ENCODE measurements at places on chromosomes 4 and X.

GRCh38 chr4:80382090-80382832 is 46.7 kb downstream of the CFAP299 start:
- DNase-seq: no peak

DNA sequence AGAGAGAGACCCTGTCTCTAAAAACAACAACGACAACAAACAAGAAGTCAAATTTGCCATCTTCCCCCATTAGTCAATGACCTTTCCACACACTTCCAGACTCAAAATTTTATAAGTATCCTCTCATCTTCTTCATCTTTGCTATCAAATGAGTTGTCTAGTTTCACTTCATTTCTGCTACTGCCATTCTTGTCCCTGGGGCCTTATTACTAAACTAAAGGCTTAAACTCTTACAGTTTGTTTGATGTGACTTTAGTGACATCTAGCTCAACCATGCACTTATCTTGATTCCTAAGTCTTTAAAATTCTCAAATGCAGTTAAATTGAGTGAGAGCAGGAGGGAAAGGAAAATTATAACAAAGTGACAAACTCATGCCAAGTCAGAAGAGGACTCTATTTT is 271.8 kb upstream of the GK2 start:
- no peak for DNase-seq

GRCh38 chr4:24956763-24957162 is 43.9 kb upstream of the CCDC149 start:
- no peak for DNase-seq

GRCh38 chr4:168633064-168633463 is 136.2 kb downstream of the PALLD start:
- DNase-seq: no peak

GRCh38 chr4:70747874-70748273 is 26.1 kb downstream of the RUFY3 start:
- DNase-seq: no peak

DNA sequence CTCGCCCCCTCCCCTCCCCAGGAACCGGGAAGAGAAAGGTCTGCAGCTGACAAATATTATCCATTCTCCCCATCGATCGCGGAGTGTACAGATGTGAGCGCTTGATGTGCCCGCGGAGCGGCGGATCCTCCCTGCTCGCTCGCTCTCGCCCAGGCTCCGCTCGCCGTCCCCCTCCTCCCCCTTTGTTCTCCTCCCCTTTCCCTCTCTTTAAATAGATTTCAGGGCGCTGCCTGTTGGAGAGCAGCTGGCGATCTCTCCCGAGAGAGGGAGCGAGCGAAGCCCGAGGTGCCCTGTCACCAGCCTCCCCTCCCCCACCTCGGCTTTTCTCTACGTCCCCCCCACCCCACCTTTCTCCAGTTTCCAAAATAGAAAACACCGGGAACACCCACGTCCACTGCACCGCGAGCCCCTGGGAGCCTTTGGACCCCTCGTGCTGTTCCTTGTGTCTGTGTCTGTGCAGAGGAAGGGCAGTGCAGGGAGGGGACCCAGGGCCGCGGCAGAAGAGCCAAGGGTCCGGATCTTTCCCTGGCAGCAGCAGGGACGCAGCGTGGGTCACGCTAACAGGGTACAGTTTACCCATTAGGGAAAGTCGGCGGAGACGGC is 56.6 kb upstream of the BCOR start:
- DNase-seq: no peak

- no peak for DNase-seq
These were observed 324.0 kb downstream of the ARHGAP10 start for GRCh38 chr4:148055844-148056243.

DNA sequence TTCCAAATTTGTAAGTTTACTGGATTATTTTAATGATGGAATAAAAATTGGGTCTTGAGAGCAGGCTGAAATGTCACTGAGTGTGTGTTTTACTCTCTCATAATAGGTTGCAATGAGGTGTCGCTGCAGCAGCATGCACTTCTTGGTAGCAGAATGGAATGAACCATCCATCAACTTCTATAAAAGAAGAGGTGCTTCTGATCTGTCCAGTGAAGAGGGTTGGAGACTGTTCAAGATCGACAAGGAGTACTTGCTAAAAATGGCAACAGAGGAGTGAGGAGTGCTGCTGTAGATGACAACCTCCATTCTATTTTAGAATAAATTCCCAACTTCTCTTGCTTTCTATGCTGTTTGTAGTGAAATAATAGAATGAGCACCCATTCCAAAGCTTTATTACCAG is 2.6 kb downstream of the SAT1 start:
- no peak for DNase-seq
